Fibroblast of skin of scalp (primary cell): ENCODE measurements at places on chromosomes 2 and 18.

DNA sequence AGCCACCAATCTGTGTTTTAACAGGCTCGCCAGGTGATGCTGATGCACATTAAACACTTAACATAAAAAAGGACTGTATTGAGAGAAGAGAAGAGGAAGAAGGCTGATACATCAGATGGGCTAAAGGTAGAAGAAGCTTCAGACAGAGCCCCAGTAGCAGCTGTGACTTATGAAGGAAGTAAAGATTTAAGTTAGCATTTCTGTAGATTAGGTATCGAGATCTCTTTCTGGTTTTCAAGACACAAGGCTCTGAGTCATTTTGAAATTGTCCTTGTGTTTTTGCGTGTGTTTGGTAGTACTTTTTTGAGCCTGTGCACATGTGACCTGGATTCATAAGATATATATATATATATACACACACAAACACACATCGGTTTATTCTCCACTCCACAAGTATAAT, 40.6 kb upstream of the GCFC2 start:
- DNase-seq: no peak

- no peak for DNase-seq
These were observed 76.4 kb downstream of the AGAP1 start for GRCh38 chr2:235570256-235570655.

- no peak for DNase-seq
These were observed 746.3 kb upstream of the RAB6C start for GRCh38 chr2:129233166-129233565.

DNA sequence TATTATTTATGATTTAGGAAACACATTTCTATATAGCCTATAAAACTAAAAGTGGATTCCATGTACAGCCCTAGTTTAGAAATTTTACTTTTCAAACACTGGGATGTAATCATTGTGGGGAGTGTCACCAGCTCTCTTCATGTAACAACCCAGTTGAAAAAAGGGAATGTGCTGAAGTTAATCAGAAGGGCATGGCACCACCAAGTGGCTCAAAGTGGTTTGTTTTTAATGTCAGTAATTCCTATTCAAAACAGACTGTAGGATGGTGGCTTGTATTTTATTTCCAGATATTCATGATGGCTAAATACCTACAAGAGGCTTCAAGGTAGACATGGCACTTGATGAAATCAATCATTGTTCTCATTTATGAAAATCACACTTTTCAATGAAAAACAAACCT, 58.1 kb upstream of the TMEM182 start:
- DNase-seq: no peak

GRCh38 chr2:119028327-119029174, 86.6 kb downstream of the MARCO start:
- peak; percentile 11 for DNase-seq

- DNase-seq: no peak
These were observed 48.4 kb upstream of the APCDD1 start for GRCh38 chr18:10405816-10406663.

- peak; percentile 99 for DNase-seq
These were observed 2.4 kb upstream of the LPIN1 start for GRCh38 chr2:11743846-11744553.

DNA sequence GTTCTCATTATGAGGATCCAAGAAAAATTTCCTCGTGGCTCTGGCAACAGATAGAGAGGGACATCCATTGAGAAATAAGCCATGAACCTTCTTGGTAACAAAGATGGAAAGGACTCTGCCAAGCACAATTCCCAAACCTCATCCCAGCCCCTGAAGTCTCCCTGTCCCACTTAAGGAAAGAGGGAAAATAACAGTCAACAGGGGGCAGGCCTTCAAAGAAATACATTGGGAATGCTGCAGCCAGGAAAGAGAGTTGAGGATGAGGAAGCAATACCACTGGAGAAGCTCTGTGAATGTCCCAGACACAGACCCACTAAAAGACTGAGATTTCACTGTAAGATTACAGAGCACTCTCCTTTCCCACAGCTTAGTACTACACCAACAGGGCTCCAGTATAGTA, 93.2 kb downstream of the CD226 start:
- DNase-seq: no peak

- DNase-seq: peak; percentile 98
These were observed 10.6 kb downstream of the PTPRM start for GRCh38 chr18:7577706-7578105.

DNA sequence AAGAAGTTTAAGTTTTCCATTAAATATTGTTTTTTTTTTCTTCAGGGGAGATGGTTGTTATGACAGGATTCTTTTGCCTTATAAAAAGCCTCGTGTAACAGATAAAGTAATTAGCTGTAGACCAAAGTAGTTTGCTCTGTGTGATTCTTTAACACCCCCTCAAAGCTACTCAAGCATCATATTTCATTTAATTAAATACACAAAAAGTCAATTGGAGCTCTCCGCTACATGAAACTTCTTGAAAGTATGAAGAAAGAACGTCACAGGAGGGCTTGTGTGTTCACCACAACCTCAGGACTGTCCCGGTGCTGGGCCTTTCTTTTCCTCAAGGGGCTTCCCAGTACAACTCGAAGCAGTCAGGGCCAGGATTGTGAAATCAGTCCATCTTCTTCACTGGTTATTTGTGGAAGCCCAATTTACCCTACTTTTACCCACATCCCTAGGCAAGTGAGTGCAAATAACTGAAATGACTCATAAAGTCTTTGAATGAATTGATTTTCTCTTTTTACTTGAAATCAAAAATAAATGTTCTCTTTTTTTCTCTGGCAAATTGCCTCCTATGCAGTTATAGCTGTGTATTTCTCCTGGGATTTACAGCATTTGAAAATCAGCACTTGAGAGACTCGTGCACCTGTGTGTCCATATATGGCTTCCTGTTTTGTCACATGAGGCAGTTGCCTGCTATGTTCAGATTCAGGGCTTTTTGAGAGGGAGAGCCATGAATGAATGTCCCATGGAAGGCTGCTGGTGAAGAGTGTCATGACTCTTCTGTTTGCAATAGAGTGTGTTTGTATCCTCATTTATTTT, 48.6 kb downstream of the LINC00305 start:
- DNase-seq: peak; percentile 13

DNA sequence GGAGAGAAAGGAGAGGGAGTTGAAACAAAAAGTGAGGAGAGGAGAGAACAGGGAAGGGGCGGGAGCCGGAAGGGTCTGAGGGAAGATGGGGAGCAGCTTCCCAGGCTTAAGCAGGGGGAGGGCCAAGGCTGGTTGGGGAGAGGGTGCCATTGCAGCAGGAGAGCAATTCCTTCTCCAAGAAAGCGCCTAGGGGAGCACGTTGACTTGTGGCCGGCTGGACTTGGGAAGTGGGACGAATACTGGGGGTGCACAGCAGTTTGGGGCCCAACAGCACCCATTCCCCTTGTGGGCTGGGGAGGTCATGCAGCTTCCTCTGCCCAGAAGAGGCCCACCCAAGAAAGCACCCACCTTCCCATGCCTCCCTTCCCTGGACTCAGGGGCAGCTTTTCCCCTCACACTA, 9.6 kb downstream of the SIX3 start:
- DNase-seq: no peak

DNA sequence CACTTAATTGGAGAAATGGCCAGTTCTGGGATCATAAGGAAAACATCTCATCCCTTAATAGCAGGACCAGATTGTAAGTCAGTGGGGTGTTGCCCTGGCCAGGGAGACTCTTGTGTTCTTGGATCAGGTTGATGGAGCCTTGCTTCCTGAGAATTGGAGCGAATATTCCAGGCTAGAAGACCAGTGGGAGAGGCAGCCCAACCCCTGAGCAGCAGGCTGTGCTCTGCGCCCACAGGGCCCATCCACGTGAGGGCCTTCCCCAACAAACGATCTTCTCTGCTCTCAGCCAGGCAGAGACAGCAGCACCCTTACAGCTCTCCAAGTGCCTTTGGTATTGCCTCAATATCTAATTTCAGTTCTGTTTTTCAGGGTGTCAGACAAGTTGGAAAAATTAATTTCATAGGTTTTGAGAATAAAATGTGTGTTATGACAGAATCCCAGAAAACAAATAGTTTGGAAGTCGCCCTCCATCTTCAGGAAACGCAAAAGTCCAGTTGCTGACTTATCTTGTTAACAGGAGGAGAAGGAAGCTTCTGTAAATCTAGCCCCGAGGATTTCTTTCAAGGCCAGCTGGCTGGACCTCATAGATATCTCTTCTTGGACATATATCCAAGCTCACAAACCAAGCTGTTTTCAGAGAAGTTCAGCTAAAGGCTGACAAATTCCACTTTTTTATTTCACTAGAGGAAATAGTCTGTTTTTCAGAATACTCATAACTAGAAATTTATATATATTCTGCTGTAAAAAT, 105.5 kb downstream of the COPS8 start:
- DNase-seq: no peak

- DNase-seq: no peak
These were observed 21.7 kb upstream of the CXCR4 start for GRCh38 chr2:136139631-136140030.

DNA sequence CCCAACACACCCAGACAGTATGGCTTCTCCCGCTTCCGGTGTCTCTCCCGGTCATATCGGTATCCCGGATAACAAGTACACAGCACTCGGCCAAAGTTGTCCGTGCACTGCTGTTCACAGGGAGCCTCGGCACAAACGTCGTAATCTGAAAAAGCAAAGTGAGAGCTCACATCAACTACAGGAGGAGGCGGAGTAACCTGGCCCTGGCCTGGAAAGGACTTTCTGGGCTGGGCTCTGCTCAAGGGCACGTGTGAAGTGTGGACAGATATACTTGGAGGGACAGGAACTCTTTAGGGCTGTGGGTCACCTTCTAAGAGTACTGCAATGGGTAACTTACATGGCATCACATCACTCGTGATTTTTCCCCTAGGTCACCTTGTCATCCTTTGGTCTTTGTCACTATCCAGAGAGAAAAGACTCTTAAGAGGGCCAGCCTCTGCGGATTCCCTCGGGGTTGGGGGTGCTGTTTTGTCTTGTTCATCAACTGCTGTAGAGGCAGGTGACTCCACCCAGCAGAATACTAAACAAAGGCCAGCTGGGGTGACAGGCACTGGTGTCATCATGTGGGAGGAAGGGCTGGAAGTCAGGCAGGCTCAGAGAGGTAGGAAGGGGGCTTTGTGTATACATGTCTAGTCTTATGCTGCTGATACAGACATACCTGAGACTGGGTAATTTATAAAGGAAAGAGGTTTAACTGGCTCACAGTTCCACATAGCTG, 110.6 kb upstream of the LMAN1 start:
- no peak for DNase-seq

- DNase-seq: no peak
These were observed 323.5 kb upstream of the SKOR2 start for GRCh38 chr18:47574966-47575365.
